ENCODE measurements at places on chromosomes 11 and 22.

GRCh38 chr11:96205460-96205809 lies 137.6 kb downstream of the MAML2 start:
- DNase-seq: no peak

GRCh38 chr11:64498136-64498535 lies 92.9 kb upstream of the SLC22A12 start:
- no peak for DNase-seq

DNA sequence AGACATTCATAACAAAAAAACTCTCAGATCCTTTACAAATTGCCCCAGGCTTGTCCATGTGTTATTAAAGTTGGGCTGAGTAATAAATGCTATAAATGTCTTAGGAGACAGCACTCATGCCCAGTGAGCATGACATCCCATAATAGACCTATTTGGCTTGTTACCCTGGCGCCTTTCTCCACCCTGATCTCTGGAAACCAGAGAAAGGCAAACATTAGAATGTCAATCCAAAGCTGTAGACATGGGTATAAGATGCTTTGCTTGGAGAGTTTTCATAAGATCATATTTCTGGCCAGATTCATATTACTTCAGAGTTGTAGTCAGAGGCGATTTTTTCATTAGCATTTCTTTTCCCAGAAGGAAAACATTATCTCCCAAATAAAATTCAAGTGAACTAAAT lies 161.3 kb upstream of the UBASH3B start:
- DNase-seq: no peak

DNA sequence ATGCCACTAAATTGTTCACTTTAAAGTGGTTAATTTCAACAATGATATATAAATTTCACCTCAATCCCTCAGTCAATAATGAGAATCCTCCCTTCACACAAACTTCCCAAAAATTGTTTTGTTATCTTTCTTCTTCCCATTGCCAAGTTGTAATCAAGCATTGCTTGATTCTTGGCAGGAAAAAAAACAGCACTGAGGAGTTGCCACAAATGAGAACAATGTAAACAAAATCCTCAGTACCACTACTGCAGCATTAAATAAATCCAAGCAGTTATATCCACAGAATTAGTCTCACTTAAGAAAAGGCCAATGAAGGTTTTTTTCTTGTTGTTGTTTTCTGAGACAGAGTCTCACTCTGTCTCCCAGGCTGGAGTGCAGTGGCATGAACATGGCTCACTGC lies 38.2 kb downstream of the FAM168A start:
- DNase-seq: no peak

DNA sequence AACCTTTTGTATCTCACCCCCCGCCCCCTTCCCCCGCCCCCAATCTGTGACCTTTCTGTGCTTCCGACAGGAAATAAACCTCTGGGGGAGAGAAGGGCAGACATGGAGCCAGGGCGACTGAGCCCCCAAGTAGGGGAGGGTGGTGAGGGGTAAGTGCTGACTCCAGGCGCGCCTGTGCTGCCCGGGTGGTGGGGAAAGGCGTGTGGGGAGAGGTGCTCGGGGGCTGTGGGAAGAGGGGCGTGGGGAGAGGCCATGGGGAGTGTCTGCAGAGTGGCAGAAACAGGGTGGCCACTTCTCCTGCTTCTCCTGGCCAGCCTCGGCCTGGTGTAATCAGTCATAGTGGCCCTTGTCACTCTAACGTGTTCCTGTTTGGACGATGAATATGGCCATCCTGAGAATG lies 8.0 kb downstream of the SLC16A8 start:
- DNase-seq: no peak

GRCh38 chr11:6297831-6298230 lies 22.5 kb downstream of the CAVIN3 start:
- no peak for DNase-seq

DNA sequence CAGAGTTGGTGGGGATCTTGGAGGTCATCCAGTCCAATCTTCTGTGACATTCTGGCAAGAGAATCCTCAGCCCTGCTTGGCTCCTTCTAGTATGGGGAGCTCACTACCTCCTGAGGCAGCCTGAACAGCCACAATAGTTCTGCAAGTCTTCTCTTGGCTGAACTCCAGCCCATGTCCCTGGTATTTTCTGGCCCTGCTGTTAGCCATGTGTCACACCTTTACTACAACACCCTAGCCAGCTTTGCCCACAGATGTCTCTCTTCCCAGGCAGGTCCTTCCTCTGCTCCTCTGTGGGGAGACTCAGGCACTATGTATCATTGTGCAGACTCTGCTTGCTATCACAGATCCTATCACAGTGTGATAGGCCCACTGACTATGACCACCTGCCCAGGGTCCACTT lies 297.7 kb downstream of the CTTN start:
- DNase-seq: no peak

DNA sequence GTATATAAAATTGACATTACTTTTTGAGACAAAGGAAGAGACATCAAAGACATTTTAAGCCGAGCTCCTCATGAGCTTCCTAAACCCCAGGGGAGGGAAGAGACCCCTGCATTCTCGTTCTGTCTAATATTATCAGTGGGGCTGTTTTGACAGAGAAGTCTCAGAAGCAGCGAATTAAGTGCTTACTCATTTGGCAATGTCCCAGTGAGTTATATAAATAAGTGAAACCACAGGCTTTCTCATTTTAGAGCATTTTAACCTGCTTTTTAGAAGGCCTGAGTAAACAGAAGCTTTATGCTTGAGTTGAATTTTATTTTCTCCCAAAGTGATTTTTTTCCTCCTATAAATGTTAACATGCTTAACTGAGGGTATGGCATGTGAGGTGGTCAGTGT lies 23.2 kb upstream of the C1QTNF4 start:
- no peak for DNase-seq

- no peak for DNase-seq
Observed at GRCh38 chr11:131504199-131504949, 134.0 kb downstream of the NTM start.

- no peak for DNase-seq
Observed at GRCh38 chr11:79258576-79258975, 182.3 kb downstream of the TENM4 start.

- DNase-seq: no peak
Observed at GRCh38 chr11:85346484-85346883, 280.7 kb downstream of the DLG2 start.

- no peak for DNase-seq
Observed at GRCh38 chr11:114153224-114153623, 93.7 kb downstream of the ZBTB16 start.

- DNase-seq: no peak
Observed at GRCh38 chr22:19764636-19765476, 4.3 kb downstream of the TBX1 start.

DNA sequence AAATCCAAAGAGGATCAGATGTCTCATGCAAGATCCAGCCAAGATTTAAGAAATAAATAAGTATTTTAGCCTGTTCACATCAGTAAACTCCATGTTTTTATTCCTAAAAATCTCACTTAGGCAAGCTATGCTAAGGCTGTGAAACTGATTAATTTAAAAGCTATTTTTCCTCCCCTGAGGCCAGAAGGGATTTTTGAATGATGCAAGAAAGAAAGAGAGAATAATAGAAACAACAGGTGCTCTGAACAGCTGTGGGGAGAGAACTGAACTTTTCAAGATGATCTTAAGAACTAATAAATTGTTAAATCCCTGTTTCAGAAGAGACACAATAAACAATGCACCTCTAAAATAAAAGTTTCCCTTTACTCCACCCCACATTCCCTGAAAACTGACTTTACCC lies 241.6 kb downstream of the DLG2 start:
- DNase-seq: no peak

DNA sequence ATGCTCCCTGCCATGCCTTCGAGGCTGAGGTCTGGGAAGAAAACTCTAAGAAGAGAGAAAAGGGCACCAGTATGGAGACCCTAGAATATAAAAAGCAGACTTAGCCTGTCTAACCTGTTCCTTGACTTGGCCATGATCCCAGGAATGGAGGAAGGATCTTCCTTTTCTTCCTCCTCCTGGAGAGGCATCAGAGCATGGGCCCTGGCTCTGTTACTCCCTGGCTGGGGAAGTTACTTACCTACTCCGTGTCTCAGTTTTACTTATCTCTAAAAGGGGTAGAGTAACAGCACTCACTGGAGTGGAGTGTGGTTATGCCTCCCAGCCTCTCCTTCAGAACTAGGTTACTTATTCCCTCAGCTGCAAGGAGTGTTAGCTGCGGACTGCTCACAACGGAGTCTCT lies 55.2 kb upstream of the PHF21A start:
- DNase-seq: no peak

DNA sequence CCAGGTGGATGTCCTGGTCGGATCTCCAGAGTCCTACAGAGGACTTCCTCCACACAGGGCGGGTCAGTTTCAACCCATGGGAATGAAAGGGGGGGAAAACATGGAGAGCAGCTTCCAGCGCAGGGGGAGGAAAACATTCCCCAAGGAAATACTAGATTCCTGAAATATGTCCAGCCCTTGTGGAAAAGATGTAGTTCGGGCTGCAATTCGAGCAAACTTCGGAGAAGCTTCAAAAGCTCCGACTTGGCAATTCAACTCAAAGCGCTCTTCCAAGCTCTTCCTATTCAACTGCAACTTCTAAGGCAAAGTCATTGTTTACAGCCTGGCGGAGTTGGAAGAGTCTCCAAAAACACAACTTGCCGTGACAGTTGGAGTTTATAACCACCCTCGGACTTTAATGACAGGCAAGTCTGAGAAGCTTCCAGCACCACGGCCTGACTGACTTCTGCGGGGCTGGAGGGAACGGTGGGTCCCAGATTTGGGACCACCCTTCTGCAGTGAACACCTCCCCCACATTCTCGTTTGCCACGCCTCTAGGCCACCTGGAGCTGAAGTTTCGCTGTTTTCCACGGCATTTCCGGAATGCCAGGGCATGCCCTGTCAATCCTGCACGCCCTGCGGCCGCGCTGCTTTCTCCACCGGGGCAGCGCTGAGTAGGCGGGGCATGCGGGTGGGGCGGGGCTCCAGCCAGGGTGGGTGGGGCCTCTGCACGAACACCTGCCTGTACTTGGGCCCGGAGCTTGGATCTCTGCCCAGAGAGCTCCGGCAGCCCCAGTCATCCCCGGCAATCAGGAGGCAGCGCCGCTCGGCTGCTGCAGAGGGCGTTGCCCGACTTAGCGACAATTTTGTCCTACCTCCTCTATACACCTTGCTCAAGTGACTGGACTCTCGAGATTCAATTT lies 49.0 kb upstream of the BIRC3 start:
- peak; percentile 68 for DNase-seq

- DNase-seq: no peak
Observed at GRCh38 chr11:82384308-82384707, 349.4 kb downstream of the FAM181B start.

GRCh38 chr11:35040221-35040942 lies 98.6 kb upstream of the CD44 start:
- DNase-seq: no peak

DNA sequence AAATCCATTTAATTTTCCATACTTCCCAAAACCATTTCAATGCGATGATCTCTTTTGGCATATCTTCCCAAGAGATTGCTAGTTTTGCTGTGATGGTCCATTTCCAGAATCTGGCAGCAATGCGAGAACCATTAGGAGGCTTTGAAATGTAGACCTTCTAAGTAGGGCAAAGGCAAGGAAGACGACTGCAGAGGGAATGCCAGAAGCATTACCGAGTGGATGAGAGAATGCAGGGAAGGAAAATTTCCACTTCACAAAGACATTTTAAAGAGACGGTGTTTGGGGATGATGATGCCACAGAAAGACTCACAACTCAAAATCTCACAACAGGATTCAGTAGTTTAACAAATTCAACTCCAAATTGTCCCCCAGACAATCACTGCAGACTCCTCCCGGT lies 471 bp upstream of the CEP126 start:
- no peak for DNase-seq

DNA sequence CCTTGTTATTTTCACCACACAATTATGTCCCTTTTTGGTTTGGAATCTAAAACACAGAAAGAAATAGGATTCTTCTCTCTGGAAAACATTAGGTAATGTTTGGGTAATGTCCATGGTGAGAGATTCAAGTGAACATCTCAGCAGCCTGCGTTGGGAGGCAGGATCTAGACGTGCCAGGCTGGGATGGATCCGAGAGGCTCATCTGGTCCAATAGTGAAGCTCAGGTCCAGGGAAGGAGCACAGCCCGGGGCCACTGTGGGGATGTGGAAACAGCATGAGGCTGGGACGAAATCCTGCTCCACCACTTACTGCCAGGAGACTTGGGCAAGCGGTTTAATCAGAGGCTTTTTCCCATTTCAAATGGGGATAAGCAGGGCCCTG lies 109.9 kb downstream of the CSNK2A3 start:
- no peak for DNase-seq

DNA sequence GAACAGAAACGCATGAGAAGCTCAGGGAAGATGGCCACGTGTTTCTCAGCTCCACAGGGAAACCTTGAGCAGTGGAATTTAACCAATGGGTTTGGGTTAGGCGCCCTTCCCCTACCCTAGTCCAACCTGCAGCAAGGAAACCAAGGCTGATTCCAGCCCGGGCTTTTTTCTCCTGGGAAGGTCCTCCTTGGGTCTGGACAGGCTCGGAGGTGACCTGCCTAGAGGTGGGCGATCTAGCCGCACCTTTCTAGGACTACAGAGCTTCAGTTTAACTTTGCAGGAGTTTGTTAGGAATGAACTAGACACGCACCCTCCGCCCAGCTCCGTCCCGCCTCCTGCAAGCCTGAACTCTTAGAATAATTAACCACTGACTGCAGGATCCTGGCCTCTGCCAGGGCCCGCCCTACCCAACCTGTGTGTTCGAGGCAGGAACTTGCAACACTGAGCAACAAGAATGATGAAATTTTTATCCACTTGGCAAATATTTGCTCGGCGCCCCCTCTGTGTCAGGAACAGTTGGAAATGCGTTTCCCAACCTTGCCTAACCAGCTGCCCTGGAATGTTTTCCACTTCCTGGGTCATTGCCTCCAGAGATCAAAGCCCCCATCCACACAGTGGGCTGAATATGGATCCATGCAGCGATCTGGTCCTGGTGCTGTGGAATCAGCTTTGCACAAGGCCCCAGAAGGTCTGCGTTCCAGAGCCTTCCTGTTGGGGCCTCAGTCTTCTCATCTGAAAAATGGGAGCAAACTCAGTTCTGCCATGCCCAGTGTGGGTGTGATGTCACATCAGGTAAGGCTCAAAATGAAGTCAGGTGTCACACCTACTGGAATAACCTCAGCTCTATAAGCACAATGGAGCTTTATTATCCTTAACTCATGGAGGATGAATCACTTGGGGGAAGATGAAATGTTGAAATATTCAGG lies 13.3 kb downstream of the MPST start:
- DNase-seq: no peak

DNA sequence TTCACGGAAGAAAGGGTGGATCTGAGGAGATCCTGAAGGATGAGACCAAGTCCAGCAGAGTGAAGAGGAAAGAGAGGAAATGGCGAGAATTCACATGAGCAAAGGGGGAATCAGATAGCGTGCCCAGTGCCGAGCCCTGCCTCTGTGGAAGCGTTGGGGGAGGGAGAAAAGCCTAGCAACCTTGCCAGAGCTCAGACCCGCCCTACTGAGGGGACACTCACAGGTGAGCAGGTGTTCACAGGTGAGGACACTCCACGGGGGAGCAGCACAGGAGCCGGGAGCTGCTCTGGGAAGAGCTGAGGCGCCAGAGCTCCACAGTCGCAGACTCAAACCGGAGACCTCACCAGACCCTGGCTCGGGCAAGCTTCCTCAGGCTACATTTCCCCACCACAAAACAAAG lies 56.2 kb downstream of the MICAL3 start:
- peak; percentile 74 for DNase-seq

- DNase-seq: no peak
Observed at GRCh38 chr11:10314199-10315072, 9.6 kb downstream of the ADM start.
